ENCODE measurements at places on chromosomes 16 and 17.

DNA sequence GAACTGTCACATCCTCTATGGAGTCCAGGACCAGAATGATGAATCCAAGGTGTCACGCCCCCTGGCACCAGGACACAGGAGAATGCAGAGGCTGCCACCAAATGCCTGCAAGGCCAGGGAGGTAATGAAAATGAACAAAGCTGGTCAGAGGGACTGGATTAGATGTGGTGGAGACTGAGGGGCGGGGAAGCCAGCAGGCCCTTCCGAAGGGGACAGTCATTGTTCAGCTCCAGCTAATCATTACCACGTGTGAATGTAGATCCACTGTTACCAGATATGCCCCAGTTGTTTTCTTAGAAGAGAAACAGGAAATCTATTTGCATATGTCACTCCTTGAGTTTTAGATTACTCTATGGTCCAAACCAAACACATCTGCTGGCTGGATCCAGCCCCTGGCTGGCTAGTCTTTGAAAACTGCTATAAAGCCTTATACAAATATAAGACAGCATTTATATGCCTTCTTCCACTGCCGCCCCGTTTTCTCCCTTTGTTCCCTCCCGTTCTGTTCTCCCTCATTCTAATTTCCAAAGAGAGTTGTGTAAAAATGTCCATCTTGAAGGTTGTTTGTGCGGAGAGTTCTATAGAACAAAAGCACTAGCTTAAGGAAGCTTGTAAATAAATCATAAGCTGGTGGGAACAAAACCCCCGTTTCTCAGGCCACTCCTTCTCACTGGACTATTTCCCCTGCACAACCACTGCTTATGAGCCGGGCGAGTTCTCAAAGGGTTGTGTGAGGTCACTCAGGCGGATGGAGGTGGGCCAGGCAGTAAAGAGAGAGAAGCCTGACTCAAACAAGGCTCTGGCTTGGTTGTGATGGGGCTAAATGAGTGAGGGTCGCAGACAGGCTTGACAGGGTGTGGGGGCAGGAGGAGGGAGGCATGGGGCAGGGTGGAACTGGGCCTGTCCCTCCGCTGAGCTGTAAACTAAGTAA is 14.2 kb downstream of the CRYM start:
- no peak for DNase-seq

GRCh38 chr17:82351254-82351712 is 7.8 kb upstream of the TEX19 start:
- DNase-seq = no peak

DNA sequence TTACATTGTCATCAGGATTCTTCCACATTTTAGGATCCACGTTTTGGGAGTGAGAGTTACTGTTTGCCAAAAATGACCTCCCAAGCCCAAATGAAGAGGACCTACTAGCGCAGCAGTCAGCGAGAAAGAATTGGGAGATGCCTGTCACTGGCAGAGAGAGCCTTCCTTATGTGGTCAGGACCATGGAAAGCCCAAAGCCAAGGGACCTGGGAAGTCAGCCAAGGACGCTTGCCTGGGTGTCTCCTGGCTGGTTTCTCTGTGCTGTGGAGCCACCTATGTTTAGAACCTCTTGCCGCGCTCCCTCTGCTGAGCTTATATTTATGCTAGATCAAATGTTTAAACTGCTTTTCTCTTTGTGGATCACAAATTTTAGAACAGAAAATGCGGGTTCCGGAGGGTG is 24.9 kb upstream of the RHBDL3 start:
- no peak for DNase-seq

DNA sequence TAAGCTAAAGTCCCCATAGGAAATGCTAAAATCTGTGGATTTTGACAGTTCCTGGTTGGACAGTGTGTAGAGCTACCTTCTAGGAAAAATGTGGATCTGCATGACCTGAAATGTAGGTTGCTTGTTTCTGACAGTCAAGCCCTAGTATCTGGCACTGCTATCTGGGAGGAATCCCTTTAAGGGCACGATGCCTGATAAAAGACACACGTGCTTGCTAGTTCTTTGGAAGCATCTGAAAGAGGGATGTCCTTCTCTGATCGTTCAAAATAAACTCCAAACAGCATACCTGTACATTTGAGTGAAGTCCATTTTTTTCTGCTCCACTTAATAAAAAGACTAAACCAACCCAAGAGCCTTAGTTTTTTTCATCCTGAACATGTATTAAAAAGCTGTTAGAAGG is 101.3 kb downstream of the CDK5R1 start:
- no peak for DNase-seq

DNA sequence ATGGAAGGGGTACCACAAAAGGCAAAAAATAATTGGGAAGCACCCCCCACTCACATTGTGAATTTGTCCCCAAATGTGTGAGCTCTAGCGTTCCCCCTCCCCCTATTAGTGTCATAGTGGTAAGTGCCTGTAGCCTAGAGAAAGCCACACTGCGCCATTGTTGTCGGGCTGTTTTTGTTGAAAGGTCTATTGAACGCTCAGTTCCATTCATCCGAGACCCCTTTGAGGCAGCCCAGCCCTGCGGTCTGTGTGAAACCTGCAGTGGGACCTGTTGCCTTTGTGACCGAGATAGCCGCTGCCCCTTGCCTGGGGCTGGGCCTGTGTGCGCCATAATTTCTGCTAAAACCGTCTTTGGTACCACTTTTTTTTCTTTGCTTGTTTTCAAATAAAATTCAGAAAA is 3.0 kb downstream of the JPT2 start:
- no peak for DNase-seq

DNA sequence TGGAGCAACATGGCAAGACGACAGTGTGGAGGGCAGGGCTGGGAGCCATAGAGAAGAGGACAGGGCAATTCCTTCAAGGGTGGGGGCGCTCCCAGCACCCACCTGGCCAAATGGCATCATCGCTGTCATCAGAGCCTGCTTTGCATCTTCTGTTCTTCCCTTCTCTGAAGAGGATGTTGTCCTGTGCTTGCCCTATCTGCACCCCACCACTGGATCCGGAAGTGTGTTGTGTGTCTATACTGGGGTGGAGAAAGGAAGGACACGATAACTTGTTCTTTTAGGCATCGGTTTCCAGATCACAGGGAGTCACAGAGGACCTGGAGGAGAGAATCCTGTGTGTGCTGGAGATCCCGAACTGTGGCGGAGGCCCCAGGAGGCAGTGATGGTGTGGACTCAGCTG is 25.7 kb upstream of the ANKRD40CL start:
- DNase-seq = no peak

DNA sequence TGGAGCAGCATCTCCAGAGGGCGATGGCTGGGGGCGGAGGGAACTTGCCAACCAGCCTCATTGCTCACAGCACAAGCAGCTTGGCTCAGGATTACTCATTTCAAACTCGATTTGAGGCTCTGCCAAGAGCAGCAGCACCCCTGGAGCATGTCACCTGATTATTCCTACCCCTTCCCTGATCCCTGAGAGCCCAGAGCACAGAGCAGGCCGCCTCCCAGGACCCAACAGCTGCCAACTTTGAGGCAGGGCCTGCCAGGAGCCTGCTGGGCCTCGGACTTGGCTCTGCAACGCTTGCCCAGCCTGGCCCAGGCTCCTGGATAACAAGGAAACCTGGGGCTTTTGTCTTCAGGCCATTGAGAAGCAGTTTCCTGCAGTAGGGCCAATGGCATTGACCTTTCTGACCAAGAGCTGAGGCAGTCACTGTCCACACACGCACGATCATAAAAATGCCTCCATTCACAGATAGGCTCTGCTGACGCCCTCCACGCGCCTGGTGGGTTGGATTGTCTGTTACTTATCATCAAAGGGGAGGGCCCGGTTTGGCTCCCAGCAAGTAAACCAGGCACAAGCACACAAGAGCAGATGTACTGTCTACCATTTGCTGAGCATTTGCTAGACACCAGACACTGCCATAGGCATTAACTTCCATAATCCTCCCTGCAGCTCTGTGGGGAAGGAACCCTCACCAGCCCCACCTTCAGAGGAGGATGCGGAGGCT is 406.6 kb upstream of the EEF2KMT start:
- DNase-seq = no peak

DNA sequence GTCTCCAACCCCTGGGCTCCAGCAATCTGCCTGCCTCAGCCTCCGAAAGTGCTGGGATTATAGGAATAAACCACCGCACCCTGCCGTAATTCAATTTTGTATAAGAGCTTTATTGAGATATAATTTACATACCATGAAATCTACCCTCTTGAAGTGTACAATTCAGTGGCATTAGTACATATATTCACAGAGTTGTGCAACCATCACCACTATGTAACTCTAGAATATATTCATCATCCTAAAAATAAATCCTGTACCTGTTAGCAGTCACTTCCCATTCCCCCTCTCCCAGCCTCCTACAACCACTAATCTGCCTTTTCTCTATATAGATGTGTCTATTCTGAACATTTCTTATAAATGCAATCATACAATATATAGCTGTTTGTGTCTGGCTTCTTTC is 26.1 kb downstream of the TOM1L2 start:
- DNase-seq = no peak

DNA sequence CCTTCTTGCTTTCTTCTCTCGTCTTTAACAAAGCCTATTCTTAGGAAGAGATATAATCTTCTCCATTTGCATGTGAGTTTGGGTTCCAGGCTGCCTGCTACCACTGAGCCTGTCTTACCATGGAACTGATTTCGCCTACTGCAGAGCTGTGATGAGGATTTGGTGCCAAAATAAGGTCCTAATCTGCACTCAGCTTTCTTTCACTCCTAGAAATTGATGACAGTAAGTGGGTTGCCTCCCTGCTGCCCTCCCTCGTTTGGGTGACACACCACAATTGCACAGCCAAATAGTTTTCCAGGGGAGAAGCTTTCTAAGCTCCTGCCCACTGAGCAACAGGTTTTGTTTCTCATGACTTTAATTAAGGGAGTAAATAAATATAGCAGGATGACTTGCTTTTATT is 25.1 kb upstream of the ASIC2 start:
- DNase-seq = no peak
